Left ventricle myocardium inferior (tissue), 1 donor: ENCODE measurements at places on chromosomes 1 and 21.

DNA sequence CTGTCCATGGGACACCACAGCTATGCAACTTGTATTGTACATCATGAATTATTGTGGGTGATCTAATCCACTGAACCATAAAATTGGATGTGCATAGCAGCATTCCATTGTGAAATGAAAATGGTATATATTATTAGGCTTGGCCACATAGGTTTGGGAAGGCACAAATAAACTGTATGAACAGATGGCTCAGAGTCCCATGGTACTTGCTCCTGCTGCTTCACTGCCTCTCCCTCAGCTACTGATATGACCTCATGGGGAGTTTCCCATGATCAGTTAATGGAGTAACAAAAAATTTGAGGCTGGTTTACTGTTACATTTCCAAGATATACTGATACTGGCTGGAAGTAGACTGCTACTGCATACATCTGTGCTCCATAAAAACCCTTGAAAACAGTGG lies 152.7 kb upstream of the NEGR1 start:
- no peak for DNase-seq

DNA sequence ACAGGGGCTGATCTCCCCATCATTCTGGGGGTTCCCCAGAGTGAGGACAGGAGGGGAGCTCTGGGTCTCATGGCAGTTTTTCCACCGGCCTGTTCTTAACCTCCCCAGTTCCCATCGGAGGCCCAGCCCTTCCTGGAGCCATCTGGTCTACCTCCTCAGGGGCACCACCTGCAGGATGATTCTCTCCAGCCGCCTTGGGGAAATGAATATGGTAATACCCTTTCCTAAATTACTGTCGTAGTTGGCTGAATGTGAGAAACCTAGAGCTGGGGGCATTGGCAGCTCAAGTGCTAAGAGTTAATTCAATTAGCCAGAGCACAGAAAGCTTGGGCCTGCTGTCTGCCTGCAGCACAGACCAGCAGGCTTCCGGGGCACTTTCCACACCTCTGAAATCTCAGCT lies 64.9 kb downstream of the TAS1R2 start:
- no peak for DNase-seq

- no peak for DNase-seq
Observed at GRCh38 chr21:41247561-41248545, 68.7 kb upstream of the FAM3B start.

- DNase-seq, result no peak
Observed at GRCh38 chr1:94646786-94647555, 105.4 kb upstream of the F3 start.

DNA sequence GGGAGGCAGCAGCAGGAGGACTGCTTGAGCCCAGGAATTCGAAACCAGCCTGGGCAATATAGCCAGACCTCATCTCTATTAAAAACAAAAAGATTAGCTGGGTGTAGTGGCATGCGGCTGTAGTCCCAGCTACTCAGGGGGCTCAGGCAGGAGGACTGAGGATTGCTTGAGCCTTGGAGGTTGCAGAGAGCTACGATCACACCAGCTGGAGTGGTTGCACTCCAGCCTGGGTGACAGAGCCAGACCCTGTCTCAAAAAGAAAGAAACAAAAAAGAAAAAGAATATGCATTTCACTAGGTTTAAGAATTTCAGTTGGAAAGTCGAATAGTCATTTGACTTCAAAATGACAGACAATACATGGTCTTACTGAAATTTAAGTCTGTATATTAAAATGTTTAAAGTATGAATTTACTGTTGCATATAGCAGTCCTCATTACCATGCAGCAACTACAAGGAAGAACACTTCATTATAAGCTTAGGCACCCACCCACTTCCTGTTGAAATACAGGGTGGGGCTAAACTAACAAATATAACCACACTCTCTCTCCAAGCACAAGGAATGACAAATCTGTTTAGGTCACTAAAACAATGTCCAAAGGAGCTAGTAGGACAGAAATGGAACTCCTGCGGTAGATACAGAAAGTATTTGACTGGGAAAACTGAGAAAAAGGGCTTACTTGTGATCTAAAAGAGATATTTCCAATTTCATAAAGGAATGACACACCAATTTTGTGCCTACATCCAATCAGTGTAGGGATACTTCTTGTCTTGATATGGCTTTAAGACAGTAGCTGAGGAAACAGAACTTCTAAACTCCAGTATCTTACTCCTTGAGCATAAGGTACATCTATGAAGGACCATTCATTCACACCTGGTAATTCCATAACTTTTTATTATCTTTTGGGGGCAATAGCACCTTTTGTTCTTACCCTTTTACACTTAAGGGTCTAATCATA lies 44.1 kb downstream of the GPR3 start:
- DNase-seq, result no peak

DNA sequence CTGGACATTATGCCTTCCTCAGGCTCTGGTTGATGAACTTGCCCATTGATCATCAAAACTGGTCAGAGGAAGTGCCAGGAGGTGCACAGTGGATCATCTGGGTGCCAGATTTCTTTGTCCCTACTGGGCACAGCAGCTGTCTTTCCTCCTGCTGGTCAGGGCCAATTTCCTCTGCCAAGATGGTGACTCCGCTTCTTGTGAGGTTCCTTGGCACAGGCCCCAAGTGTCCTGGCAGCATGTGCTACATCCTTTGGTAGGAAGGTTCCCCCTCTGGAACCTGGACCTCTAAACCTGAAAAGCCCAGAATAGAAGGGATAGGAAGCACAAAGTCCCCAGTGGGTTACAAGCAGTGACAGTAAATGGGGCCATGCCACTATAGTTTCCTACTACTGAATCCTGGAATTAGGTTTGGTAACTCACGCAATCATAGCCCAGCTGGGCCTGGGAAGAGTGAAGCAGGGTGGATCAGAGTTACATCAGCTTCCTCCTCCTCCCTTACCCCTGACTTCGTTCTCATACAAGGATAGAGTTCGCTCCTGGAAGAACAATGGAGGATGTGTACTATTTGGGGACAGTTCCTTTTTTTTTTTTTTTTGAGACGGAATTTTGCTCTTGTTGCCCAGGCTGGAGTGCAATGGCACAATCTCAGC lies 147.1 kb downstream of the CNIH3 start:
- no peak for DNase-seq

GRCh38 chr1:173333581-173333980 lies 126.5 kb upstream of the TNFSF4 start:
- DNase-seq, result no peak

DNA sequence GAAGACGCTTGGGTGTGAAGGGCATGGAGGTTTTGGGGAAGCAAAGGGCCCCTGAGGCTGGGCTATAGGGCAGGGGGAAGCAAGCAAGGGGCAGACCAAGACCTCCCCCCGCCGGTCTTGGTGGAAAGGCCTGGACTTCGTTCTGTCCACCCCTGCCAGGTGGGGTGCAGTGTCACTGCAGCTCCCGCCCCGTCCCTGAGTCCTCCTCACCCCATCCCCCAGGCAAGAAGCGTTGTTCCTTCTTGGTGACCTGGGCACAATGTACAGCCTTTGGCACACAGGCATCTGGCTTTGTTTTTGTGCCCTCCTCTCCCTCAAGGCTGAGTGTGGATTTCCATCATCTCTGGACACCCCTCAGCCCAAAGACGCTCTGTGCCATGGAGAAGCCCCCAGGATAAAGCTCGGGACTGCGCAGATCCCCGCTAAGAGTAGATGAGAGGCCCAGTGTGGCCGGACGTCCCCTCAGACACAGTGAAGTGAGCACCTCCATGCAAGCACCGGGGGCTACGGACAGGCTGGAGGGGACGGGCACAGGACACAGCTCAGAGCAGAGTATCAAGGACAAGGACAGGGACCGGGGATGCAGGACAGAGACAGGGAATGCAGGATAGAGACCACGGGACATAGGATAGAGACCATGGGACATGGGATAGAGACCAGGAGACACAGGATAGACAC lies 89.4 kb upstream of the ACTRT2 start:
- DNase-seq, result no peak

GRCh38 chr1:193308438-193308837 lies 122.0 kb upstream of the B3GALT2 start:
- DNase-seq, result no peak

DNA sequence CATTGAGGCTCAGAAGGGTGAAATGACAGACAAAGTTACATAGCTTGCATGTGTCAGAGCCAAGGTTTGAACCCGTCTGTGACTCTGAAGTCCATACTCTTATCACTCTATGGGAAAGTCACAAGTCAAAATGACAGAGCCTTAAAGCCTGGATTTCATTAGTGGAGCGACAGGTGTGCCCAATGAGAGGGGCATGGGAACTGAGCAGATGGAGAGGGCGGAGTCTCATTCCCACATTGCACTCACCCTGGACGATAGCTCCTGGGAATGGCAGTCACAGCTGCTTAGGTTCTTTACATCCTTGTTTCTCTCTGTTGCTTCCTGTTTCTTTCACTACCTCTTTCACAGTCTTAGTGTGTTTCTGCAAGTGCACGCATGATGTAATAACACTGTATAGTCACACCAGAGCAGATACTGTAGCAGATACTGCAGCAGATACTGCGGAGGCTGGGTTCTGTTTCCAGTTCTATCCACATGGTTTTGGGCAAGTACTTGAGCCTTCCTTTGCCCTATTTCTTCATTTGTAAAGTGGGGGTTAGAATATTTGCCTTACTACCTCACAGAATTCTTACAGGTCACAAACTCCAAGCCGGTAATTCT lies 127.2 kb downstream of the ZSCAN20 start:
- DNase-seq, result no peak

DNA sequence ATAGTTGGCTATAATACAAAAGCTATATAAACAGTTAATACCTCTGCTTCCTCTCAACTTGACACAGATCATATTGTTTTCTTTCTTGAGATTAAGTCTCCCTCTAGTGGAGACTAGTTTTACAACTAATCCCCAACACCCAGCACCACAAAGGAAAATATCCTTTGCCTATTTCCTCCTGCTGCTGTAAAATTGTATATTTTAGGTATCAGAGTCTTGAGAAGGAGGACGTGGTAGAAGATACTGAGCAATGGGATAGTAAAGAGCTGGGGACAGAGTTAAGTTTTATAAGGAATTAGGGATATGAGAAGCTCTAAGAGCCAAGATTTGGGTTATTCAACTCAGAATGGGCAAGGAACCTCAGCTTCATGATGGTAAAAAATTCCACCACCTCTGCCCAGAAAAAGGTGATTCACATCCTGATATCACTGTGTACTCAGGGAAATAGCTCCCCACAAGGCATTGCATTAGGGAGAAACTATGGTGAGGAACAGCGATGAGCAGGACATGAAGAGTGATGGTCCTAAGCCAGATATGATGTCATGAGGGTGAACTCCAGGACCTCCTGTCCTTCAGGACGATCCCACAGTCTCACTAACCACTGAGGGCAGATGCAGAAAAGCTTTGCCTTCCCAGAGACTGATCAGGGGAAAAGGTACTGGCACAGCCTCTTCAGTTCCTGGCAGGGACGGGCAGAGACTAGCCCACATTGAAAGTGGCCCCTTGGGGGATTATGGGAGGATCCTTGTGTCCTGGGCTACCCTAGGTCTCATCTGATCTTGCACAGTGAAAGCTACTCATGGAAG lies 14.7 kb upstream of the CFAP126 start:
- no peak for DNase-seq

DNA sequence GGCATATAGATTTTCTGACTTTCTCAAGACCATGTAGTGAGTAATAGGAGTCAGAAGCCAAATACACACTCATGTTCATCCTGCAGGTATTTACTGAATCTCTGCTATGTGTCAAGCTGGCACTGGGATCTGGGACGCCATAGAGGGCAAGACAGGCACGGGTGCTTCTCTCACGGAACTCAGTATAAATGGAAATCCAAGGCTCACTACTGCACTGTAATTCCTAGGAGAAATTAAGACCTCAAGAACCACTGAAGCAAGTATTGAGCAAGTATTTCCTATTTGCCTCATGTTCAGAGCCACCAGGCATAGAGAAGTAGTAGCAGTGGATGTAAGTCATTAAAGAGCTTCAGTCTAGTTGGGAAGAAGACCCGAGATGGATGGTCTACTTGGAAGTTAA lies 38.9 kb downstream of the EIF2D start:
- DNase-seq, result no peak

DNA sequence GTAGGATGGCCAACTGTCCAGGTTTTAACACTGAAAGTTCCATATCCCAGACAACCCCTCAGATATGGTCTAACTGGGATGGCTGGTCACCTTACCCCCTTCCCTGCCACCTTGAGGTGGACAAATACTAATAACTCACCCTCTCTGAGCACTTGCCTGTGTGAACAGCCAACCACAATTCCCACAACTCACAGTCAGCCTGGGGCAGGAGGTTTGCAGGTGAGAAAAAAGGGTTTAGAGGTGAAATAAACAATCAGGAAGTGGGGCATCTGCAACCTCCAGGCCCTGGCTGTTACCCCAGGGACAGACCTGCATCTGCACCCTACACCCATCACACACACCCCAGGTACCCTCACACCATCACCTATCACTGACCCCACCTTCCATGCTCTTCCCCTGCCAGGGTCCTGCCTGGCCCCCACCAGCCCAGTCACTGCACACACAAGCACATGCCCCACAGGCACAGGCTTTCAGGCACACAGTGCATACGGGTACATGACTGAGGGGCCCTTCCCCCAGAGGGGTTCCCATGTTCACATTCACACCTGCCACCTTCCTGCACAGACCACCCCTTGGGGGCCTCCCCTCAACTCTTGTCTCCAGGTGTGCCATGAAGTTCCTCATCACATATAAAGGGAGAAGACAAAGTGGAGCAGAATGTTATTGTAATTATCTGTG lies 679.5 kb downstream of the MATN1 start:
- DNase-seq, result no peak

GRCh38 chr1:110430366-110430765 lies 20.6 kb upstream of the PROK1 start:
- no peak for DNase-seq

DNA sequence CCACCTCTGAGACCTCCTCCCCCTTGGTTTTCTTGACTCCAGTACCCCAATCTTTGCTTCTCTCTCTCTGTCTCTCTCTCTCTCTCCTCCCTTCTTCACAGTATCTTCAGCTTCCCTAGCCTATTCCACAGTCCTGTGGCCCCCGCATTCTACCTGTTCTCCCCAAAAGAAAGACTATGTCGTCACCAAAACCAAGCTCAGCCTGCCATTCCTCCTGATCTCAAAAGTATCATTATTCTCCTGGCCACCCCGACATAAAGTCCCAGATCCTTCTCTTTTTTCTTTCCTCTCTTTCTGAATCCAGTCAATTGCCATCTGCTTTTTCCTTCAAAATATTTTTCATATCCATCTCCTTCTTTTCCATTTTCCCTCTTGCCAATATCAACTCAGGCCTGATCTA lies 23.7 kb upstream of the KHDRBS1 start:
- DNase-seq, result no peak
